ENCODE measurements at places on chromosomes 2 and 18.

GRCh38 chr2:177651833-177652232 is 259.3 kb downstream of the AGPS start:
- no peak for DNase-seq

DNA sequence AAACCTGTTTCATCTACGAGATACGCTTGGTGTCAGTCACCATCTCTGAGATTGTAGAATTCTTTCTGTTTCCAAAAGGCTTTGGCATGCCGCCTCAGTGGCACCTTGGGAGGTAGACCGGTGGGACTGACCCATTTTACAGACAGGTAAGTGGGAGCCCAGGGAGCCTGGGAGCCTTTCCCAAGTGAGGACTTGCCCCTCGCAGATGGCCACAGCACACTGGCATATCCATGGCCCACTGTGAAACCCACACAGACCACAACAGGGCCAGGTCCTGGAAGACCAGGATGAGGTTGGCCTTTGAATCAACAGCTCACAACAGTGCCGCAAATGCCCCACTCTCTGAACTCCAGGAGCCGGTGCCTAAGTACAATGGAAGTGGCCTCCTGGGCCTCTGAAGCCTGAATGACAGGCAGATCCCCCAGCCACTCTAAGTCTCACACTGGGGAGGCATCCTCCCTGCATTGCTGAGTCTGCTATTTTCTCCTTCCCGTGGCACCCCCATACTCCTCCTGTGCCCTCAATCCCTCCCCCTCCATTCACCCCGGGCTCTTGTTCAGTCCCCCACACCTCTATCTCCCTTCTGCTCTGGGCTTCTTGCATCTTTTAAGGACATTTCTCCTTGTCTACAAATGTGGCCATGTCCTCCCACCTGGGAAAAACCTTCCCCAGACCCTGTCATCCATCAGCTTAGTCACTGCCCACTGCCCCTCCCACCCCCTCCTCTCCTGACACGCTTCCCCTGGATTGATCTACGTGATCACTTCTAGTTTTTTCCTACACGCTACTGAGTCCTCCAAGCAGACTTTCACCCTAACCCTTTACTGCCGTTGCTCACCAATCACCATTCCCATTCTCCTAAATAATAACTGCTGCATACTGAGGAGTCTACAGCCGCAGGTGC is 26.2 kb downstream of the CENPA start:
- no peak for DNase-seq

GRCh38 chr2:130720528-130720927 is 8.3 kb upstream of the GPR148 start:
- DNase-seq, result no peak

- DNase-seq, result no peak
Observed at GRCh38 chr2:119257198-119257597, 33.6 kb downstream of the STEAP3 start.

- DNase-seq, result no peak
Observed at GRCh38 chr2:167140767-167141166, 252.5 kb downstream of the XIRP2 start.

- DNase-seq, result no peak
Observed at GRCh38 chr2:100243631-100244030, 78.7 kb downstream of the LONRF2 start.

DNA sequence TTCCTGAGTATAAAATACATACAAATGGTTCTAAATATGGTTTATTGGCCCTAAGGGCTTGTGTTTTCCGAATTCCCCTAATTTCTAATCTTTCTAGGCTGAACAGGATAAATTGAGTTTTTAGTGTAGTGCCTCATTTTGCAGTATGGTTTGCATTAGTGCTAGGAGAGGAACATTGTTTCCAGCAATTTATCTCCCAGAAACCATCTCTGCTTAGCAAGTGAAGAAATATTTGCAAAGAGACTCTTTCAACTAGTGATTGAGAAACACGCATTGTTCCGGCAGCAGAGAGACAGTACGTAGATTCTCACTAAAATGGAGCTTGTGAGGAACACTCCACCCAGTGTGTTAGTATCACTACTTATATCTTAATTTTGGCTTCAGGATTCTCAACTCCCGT is 177.8 kb upstream of the EPAS1 start:
- no peak for DNase-seq

- DNase-seq, result no peak
Observed at GRCh38 chr2:95333056-95333455, 35.9 kb downstream of the KCNIP3 start.

- DNase-seq, result no peak
Observed at GRCh38 chr2:207879536-207879935, 109.8 kb upstream of the FZD5 start.

- no peak for DNase-seq
Observed at GRCh38 chr2:215749092-215749957, 264.0 kb downstream of the MREG start.

GRCh38 chr18:30359521-30359920 is 683.0 kb downstream of the DSC3 start:
- no peak for DNase-seq

DNA sequence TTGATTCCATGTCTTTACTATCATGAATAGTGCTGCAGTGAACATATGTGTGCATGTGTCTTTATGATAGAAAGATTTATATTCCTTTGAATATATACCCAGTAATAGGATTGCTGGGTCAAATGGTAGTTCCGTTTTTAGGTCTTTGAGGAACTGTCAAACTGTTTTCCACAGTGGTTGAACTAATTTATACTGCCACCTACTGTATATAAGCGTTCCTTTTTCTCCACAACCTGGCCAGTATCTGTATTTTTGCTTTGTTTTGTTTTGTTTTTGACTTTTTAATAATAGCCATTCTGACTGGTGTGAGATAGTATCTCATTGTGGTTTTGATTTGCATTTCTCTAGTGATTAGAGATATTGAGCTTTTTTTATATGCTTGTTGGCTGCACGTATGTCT is 641.6 kb downstream of the SUCLG1 start:
- DNase-seq, result no peak

DNA sequence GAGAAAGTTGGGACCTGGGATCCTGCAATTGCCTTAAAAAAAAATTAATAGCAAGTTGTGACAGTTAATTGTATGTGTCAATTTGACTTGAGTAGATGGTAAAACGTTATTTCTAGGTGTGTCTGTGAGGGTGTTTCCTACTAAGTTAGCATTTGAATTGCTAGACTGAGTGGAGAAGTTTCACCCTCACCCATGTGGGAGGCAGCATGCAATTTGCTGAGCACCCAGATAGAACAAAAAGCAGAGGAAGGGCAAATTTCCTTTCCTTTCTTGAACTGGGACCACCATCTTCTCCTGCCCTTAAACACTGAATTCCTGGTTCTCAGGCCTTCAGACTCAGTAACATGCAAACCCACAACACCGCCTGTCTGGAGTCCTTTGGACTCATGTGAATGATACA is 455.7 kb downstream of the GALR1 start:
- no peak for DNase-seq

- DNase-seq, result no peak
Observed at GRCh38 chr18:77299706-77300105, 50.1 kb downstream of the GALR1 start.

- peak; percentile 30 for DNase-seq
Observed at GRCh38 chr2:156333274-156333950, 891 bp upstream of the NR4A2 start.

DNA sequence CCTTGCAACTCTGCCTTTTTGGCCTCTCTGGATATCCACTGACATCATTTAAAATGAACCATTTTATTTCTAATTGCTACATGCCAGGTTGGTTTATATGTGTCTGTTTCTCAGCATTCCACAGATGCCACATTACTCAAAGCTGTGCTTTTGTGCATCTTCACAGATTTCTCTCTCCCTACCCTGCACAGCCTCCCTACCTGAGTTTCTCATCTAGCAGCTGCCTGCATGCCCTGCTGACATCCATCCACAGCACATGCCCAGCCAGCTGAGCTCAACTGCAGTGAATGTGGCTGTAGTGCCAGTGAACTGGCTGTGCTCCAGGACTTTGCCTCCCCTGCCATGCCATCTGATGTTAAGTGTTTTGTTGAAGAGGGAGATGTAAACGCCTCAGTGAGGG is 44.5 kb downstream of the PKP4 start:
- DNase-seq, result no peak

DNA sequence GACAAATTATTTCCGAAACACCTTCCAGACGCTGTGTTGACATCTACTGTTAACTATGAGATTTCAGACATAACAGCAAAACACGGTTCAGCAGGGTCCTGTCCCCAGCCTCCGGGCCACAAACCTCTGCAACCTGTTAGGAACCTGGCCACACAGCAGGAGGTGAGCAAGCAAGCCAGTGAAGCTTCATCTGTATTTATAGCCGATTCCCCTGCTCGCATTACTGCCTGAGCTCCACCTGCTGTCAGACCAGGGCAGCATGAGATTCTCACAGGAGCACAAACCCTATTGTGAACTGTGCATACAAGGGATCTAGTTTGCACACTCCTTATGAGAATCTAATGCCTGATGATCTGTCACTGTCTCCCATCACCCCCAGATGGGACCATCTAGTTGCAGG is 31.1 kb downstream of the NDUFA10 start:
- no peak for DNase-seq

DNA sequence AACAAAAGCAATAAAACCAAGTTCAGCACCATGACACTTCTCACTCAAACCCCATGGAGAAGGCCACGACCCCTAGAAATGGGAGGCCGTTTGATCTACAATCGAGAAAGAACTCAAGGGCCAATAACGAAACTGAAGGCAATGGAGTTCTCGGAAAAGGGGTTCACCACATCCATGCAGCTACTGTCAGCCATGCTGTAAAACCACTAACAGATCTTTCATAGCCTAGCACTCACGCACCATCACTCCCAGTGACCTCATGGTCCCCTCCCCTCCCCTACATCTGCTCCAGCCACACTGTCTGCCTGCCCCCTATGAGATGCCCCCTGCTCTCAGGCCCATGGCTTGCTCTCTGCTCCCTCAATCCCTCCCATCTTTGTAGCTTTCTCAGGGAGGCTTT is 135.3 kb downstream of the TMEM163 start:
- DNase-seq, result no peak

DNA sequence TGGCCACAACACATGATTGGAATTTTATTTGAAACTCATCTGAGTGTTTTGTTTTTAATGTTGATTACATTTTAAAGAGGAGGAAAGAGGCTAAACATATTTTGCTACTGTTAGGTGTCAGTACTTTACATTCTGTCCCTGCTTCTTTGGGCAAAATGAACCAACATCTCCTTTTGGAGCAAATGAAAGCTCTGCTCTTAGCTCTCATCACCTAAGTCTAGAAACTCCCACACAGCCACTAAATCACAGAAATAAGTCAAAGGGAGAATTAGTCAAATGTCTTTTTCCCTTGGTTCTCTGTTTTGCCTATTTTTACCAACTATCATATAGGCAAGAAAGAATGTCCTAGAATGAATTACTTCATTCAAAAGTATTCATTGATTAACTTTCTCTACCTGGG is 666.8 kb downstream of the RNF144A start:
- no peak for DNase-seq

DNA sequence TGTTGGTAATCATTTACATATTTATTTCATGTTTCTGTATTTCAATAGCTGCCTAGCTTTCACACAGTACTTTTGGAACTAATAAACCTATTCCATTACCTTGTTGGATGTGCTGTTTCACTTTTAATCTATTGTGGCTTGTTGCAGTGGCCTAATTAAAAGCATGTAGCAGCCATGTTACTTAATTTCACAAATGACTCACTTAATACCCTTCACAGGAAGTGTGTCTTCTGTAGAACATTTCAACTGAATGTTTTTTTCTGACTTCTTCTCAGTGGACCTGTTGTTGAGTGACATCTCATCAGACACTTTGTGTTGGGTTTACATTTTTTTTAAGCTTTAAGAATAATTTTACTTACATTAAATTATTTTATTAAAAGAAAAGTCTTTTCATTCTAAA is 260.5 kb upstream of the THUMPD2 start:
- no peak for DNase-seq

- DNase-seq, result no peak
Observed at GRCh38 chr18:41809652-41810051, 145.4 kb upstream of the PIK3C3 start.

DNA sequence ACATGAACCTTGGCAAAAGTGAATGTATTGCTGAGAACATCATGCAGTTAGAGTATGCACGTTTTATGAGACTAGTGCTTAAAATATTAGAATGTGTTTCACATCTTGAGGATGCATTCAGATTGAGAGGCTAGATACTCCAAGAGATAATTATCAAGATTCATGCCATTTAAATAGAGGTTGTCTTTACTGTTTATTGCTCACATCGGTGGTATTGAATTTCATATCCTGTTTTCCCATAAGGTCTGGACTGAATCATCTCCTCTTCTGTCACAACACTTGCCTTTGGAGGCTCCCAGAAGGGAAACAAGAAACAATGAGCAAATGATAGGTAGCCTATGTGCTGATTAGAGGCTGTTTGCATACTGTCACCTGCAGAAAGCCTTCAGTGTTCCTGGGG is 83.8 kb downstream of the CLHC1 start:
- no peak for DNase-seq

DNA sequence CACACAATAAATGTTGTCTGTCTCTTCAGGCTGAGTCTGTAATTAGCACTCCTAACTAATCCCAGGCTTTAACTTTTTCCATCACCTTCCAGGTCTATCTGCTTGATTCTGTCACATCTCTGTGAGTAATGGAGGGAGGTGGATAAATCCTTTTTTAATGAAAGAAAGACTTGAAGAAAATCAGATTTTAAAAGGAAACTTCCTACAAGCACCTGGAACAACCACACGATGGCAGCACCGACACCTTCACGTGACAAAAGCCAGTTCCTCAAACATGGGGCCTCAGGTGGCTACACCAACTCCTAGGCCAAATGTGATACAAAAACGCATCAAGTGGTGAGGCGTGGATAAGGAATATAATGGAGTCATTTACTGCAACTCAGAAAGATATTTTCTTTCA is 41.8 kb downstream of the TGFBRAP1 start:
- peak; percentile 5 for DNase-seq

GRCh38 chr2:81987370-81987769 is 1682.8 kb upstream of the LRRTM1 start:
- no peak for DNase-seq

DNA sequence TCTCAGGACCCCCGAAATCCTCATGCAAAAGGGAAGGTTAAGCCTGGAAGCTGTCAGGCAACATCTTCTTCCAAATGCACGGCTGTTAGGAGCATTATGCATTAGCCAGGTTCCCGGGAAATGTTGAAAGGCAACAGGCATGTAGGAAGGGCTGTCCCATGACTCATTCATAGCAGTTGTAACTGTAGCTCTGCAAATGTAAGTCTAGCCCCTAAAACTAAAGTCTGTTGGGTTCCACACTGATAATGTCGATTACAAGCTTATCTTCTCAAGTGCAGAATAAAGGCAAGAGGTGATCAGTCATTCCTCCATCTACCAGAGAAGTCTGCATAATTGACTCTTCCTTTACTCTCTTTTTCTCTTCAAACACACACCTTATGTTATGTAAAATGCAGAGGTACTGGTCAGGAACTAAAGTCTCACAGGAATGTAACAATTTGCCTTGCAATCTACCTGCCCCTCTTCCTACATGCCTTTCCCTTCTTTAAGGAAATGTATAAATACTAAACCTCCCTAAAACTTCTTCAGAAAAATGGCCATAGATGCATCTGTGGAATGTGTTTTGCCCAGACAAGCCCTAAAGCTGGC is 99.8 kb downstream of the AKAIN1 start:
- DNase-seq, result no peak

Data from effector memory CD8-positive, alpha-beta T cell (primary cell).